Nucleus accumbens (tissue), 56 donors: ENCODE measurements at places on chromosomes 3 and 15.
A peak's percentile ranks its signal among the peaks of the same experiment; 100 is the strongest.

- DNase-seq = no peak
Observed at GRCh38 chr3:167456157-167456799, 17.6 kb downstream of the SERPINI2 start.

GRCh38 chr3:183564046-183564445, 8.5 kb upstream of the KLHL6 start:
- DNase-seq = no peak

DNA sequence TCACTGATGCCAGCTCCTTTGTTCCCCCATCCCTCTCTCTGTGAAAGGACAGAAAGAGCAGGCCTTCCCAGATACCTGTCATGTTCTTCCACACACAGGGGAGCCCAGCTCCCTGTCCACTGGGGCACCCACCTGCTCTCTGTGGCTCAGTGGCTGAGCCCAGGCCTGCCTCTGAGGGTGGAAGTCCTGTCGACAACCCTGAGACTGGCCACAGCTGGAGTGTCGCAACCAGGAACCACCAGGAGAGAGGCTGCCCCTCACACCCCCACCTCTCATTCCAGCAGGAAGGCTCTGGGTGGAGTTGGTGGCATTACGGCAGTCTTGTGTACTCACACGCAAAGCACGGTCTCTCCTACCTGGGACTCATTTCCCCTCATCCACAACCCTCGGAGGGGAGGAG, 66.3 kb downstream of the MEGF11 start:
- no peak for DNase-seq

DNA sequence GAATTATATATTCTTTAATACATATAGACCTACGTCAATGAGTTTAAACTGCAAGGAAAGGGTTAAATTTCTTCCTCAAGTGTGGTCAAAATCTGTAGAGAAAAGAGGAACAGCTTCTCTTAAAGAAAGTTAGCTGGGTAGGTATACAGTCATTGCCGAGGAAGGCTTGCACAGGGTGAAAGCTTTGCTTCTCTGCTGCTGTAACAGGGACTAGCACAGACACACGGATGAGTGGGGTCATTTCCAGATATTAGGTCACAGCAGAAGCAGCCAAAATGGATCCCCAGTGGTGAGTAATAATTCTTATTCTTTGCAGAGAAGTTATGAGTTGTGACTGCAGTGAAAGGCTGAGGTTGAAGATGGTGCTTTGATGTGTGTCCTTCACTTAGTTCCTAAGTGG, at the start of gene CD86:
CD86 (plus strand) TSS at position 148 of the 400 bp plus-strand sequence; CDS start at position 276, 128 bp downstream.
- DNase-seq = no peak

DNA sequence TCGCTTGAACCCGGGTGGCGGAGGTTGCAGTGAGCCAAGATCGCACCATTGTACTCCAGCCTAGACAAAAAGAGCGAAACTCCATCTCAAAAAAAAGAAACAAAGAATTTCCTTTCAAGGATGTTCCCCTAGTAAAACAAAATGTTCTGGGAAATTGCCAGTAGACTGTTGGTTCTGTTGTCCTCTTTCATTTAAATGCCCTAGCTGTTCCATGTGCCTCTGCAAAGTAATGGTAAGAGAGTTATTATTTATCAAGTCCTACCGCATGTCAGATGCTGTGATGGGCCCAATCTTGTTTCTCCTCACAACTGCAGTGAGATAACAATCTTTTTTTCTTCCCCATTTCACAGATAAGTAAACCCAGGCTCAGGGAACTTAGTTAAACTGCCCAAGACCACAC, 254.3 kb upstream of the TPM1 start:
- DNase-seq = no peak

- no peak for DNase-seq
Observed at GRCh38 chr3:126867863-126868200, 115.1 kb upstream of the PLXNA1 start.

DNA sequence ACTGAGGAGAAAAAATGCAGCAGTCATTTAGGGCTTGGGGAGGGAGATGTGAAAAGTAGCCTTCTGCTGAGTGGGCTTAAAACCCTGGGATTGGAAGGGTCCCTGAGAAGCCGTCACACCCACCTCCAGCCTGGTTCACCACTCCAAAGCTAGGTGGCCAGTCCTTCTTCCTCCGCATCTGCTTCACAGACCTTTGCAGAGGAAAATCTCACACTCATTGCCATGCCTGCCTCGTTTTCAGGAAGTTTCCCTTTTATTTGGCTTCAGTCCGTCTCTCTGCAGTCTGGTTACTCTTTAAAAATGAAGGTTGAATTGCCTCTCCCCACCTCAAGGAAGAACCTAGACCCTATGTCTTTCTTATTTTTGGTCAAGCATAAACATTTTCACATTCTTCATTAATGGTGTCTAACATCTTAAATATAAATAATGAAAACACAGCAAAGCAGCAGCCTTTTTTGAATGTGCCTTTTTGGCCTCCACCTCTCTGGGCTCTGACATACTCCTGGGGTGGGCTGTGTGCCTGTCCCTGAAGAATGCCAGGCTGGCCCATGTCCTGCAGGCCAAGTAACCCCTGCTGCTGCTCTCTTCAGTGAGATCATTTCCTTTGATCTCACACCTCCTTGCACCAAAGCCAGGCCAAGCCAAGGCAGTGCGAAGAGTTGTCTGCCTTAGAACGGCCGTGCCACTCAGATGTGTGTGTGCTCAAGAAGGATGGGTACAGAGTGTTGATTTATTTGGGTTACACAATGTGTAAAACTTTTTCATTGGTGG, 11.0 kb downstream of the MRAS start:
- no peak for DNase-seq

DNA sequence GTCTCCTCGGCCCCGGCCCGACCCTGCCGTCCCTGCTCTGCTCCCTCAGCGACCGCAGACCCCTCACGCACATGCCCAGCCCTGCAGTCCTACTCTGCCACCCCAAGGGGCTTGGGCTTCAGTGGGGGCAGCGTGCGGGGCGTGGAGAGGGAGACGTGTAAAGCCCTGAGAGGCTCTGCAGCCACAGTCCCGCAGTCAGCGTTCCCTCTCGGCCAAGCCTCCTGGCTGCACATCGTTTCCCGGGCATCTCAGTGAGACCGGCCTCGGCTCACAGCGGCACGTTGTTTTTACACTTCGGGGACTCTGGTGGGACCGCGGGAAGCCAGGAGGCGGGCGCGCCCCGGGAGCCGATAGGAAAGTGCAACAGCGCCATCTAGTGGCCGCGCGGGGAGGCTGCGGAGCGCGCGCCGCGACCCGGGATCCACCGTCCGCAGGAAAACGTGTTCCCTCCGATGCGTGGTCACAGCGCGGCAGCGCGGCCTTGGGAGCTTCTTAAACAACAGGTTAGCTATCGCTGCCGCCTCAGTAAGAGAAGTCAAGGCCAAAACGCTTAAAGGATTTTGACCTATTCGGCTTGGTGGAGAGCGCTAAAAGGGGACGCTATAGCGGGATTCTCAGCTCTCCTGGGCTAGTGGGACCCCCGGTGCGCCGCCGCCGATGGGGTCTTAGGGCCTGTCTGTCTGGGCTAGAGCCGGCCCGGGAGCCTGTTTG, 226.8 kb upstream of the IGF1R start:
- DNase-seq = peak; percentile 36

DNA sequence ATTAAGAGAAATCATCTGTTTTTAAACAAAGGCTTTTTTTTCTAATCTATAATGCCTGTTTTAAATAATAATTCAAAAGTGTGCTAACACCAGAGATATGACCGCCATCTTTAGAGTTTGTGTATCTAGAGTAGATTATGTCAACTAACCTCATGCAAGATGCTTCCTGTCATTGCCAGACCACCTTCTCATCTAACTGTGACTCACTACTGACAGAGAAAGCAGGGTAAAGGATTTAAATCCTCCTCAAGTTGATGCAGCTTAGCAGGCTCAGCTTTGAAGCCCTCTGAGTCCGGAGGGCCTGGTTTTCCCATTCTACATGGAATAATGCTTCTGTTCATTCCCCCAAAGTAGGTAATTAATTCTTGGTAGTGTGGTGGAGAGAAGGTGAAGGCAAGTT, 108.5 kb downstream of the ECT2 start:
- no peak for DNase-seq

GRCh38 chr3:31240874-31241273, 291.9 kb upstream of the STT3B start:
- DNase-seq = no peak

DNA sequence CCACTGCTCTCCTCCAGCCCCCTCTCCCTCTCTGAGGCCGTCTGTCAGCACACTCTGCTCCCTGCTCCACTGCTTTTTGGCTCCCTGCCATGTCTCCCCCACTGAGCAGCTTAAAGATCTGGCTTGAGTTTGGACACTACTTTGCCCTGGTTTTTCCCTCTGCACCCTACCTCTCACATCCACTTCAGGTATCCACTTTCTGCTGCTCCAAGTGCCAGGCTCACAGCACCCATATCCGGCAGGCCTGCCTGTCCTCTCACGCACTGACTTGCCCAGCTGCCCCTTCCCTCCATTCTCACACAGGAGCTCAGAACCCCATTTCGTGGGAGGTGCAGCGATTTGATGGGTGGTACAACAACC, 3.7 kb downstream of the DUOX1 start:
- no peak for DNase-seq

DNA sequence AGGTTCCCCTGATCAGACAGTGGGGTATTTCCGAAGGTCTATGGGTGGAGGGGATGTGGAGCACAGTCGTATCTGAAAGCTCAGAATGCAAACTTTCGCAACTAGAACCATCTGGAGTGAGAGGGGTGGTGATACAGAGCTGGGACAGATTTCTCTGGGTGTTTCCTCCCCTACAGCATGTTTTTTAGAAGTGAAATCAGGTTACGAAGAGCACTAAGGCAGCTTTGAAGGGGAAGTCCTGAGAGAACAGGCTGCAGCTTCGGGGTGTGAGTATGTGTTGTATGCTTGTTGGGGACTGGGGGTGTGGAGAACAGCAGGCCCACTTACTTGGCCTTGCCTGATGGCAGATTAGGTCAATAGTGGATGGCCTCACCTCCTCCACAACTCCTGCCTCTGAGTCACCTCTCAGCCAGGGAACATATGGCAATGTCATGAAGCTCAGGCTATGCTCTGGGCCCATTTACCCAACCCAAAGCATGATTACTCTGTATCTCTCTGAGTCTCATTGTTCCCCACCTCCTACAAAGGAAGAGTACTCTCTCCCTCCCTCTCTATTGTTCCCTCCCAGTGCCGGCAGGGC, 107.2 kb upstream of the RASGRP1 start:
- no peak for DNase-seq

- DNase-seq = no peak
Observed at GRCh38 chr3:42308651-42309050, 42.7 kb upstream of the CCK start.

GRCh38 chr15:79478108-79478507, 46.0 kb downstream of the MINAR1 start:
- no peak for DNase-seq

DNA sequence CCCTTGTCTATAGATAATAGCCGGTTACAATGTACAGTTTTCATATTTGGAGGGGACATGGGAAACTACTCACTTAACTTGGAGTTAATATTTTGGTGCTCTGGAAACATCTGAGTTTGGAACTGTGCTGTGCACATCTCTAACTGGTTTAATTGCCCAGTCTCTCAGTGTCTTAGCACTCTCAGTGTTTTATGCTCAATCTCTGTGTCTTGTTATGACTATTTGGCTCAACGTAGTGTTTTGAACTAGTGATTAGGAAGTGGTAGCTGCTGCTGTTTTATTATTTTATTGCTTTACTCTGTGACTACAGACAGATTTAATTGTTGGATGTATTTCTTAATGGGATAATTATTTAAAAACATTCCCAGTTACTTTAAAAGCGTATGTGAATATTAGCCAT, 17.0 kb downstream of the FNDC3B start:
- no peak for DNase-seq

- no peak for DNase-seq
Observed at GRCh38 chr3:114824014-114824413, 323.1 kb downstream of the ZBTB20 start.

DNA sequence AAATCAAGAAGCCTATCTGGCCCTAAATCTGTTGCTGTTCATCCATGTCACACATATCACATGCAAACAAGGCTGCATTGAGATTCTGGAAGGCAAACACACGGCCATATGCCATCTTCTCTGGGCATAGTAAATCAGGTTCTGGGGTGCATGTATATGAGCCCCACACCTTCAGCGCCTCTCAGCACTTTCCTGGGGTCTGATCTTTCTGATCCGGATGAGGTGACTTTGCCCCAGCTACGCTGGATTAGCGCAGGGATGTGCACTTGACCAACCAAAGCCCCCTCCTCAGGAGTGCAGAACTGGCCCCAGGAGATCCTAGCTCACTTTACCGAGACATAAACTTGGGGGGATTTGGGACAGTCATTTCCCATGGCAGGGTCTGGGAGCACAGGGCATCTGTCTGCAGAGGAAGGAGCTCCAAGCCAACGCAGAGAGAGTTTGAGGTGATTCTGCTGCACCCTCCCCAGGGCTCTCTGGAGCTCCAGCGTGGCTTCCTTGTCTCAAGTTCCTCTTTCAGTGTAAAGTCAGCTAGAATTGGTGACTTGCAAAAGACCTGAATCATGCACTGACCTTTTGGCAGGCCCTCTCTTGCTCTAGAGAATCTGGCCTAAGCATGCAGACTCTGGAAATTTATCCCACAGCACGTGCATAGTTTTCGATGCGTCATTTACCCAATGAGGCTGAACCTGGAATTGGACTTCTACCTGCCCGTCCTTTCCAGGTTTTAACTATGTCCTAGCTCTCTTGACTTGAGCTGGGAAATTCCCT, 63.5 kb upstream of the KLF13 start:
- no peak for DNase-seq

DNA sequence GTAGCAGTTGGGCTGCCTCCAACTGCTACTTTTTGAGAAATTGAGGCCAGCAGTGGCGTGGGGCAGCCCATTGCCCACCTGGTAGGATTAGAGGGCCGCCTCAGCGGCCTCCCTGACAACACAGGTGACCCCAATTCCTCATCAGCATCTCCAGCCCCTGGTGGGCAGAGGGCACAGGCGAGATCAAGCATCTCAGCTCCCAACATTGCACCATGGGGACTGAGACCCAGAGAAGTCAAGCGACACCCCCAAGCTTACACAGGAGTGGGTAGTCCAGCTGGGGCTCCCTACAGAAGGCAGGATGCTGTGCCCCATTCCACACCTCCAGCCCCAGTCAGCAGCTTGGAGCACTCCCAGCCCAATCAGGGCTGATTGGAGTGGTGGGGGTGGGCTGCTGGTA, 228 bp upstream of the H1-8 start:
- DNase-seq = no peak

GRCh38 chr3:99419116-99419515, 219.3 kb upstream of the COL8A1 start:
- DNase-seq = no peak

DNA sequence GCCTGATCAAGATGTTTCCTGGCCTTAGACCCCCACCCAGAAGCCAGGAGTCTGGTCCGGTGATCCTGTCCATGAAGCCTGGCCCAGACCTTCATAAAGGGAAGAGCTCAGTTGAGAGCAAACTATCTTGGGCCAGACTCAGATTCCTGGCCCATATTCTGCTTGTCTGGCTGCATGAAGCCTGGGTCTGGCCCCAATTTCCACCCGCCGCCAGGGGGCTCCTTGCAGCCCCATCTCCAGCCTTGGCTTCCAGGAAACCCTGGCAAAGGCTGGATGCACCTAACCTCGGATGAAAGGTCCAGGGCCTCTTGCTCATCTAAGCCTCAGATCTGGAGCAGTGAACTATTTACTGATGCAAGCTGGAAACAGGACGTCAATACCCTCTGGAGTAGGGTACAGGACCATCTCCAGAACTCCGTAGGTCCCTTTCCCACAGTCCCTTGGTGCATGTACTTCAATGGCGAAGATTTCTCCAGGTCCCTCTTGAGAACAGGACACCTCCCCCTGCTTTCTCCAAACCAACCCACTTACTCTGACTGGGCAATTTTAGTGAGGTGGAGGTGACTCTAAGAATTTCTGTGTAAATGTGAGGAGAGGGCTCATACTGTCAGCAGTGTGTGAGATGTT, 5.6 kb downstream of the FOXL2 start:
- DNase-seq = no peak
